ENCODE measurements at places on chromosomes 16 and 17.
A peak's percentile ranks its signal among the peaks of the same experiment; 100 is the strongest.

GRCh38 chr16:660132-660458, 7.8 kb upstream of the RHOT2 start:
- DNase-seq, result no peak

DNA sequence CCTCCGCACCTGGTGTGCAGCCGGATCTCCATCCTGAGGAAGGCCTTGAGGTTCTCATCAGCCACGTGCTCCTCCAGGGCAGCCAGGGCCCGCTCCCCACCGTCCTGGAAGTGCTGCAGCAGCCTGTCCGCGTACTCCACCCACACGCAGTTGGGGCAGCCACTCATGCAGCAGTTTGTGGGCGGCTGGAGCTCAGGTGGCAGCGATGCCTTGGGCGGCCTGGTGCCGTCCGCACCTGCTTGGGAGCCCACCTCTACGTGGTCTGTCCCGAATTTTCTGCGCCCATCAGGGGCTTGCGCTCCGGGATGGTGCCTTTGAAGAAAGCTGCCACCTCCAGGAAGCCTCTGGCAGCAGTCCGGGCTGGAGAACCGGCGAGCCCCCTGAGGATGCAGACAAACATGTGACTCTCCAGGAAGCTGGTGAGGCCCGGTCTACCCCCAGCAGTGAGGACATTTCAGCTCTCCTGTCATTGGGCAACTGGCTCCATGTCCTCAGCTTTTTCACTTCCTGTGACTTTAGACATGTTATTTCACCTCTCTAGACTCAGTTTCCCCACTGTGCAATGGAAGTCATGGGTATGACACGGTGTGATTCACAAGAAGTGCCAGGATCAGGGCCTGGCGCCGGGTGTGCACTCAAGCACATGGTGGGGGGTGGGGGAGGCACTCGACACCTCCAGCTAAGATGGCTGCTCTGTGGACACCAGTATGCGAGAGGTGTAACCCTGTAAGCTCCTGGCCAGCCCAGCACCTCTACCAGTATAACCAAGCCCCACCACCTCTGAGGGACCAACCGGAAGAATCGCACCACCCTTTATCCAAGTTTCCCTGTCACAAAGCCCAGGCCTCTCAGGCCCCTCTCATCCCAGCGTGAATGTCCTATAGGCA, 957 bp downstream of the OXLD1 start:
- DNase-seq, result peak; percentile 67

GRCh38 chr17:33686171-33686570, 393.1 kb upstream of the ASIC2 start:
- DNase-seq, result peak; percentile 16

GRCh38 chr16:81198635-81199034, 39.9 kb upstream of the BCO1 start:
- no peak for DNase-seq

DNA sequence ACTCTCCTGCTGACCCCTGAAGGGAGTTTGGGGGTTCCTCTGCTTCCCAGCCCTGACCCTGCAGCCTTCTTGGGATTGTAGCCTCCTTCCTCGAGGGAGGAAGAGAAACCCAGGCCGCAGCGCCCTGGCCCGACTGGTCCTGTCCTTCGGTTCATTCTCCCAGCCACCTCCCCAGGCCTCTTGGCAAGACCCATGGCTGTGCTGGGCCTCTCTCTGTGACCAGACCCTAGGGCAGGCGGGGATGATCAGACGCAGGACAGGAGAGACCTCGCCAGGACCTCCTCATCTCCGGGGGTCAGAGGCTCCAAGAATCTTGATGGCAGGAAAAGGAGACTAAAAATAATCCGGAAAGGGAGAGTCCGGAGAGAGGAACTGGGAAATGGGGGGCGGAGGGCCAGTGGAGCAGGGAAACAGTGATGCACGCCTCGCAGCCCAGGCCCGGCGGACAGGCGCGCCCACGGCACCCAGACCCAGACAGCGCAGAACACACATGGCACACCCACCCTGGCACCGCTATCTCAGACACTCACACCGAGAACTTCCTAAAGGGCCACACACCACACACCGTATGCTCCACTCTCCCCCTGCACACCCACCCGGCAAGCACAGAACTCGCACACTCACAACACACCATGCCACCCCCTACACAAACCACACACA, 1.2 kb downstream of the ARHGEF15 start:
- DNase-seq, result no peak

GRCh38 chr17:77546772-77547241, 406.0 kb downstream of the SEC14L1 start:
- no peak for DNase-seq
